ENCODE measurements at places on chromosomes 3 and 15.

- H3K27ac ChIP-seq, result no peak overlapping the region
- no peaks in the 10 kb centered on the region for H3K4me1 ChIP-seq
- H3K27me3 ChIP-seq, result no peaks in the 10 kb centered on the region
- DNase-seq, result no peak
- H3K36me3 ChIP-seq, result no peaks in the 10 kb centered on the region
- H3K4me3 ChIP-seq, result no peak overlapping the region
Observed at GRCh38 chr15:91412138-91412928, 312.3 kb downstream of the SV2B start.

DNA sequence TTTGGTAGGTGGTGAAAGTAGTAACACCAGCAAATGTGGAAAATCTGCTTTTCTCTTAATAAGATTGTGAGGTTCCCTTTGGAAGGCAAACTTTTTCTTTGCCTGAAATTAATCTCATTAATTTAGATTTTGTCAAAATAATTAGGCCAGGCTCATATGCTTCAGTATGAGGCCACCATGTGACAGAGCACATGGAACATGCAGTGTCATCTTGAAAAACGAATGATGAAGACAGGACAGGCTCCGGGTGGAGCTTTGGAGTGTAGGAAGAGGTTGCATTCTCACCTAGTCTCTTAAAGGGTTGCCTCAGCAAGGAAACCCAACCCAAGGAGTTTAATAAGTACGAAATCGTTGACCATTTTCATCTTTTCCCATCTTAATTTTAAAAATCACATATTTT lies 18.6 kb upstream of the LZTFL1 start:
- no peak overlapping the region for H3K27ac ChIP-seq
- H3K4me1 ChIP-seq, result no peaks in the 10 kb centered on the region
- H3K4me3 ChIP-seq, result no peak overlapping the region

GRCh38 chr3:168490981-168491380 lies 395.3 kb upstream of the GOLIM4 start:
- H3K27me3 ChIP-seq, result no peaks in the 10 kb centered on the region
- no peak for DNase-seq
- H3K27ac ChIP-seq, result no peak overlapping the region
- H3K36me3 ChIP-seq, result no peaks in the 10 kb centered on the region

- H3K27ac ChIP-seq, result no peak overlapping the region
- no peaks in the 10 kb centered on the region for H3K4me1 ChIP-seq
- no peak overlapping the region for H3K4me3 ChIP-seq
- H3K27me3 ChIP-seq, result no peaks in the 10 kb centered on the region
Observed at GRCh38 chr3:124064050-124064449, 72.1 kb upstream of the ROPN1 start.

DNA sequence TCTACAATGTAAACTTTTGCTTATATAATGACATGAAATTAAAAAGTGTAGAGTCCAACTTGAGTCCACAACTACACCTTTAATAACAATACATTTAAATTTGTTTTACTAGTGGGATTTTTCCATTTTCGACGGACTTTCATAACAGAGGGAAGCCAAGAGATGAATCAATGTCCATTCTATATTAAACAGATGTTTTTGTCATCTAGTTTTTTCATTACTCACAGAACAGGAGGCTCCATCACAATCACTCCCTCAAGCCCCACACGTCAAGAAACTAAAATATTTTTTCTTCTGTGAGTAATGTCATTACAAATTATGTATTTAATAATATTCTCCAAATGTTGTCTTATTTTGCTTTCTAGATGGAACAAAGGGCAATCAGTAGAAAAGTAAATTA lies 932.9 kb downstream of the ROBO1 start:
- H3K36me3 ChIP-seq, result no peaks in the 10 kb centered on the region
- H3K27ac ChIP-seq, result no peak overlapping the region
- no peak overlapping the region for H3K4me3 ChIP-seq
- H3K4me1 ChIP-seq, result peaks cover 5% of the 10 kb centered on the region
- H3K27me3 ChIP-seq, result no peaks in the 10 kb centered on the region

GRCh38 chr3:50423543-50423942 lies 64.2 kb upstream of the TMEM115 start:
- H3K27me3 ChIP-seq, result peaks cover 17% of the 10 kb centered on the region
- no peak overlapping the region for H3K4me3 ChIP-seq
- DNase-seq, result no peak
- H3K27ac ChIP-seq, result no peak overlapping the region

GRCh38 chr3:138825336-138825735 lies 9.4 kb downstream of the PIK3CB start:
- no peak for DNase-seq
- H3K4me3 ChIP-seq, result no peak overlapping the region
- H3K4me1 ChIP-seq, result peaks cover 15% of the 10 kb centered on the region
- no peak overlapping the region for H3K27ac ChIP-seq
- no peaks in the 10 kb centered on the region for H3K27me3 ChIP-seq
- H3K36me3 ChIP-seq, result peaks cover 2% of the 10 kb centered on the region

DNA sequence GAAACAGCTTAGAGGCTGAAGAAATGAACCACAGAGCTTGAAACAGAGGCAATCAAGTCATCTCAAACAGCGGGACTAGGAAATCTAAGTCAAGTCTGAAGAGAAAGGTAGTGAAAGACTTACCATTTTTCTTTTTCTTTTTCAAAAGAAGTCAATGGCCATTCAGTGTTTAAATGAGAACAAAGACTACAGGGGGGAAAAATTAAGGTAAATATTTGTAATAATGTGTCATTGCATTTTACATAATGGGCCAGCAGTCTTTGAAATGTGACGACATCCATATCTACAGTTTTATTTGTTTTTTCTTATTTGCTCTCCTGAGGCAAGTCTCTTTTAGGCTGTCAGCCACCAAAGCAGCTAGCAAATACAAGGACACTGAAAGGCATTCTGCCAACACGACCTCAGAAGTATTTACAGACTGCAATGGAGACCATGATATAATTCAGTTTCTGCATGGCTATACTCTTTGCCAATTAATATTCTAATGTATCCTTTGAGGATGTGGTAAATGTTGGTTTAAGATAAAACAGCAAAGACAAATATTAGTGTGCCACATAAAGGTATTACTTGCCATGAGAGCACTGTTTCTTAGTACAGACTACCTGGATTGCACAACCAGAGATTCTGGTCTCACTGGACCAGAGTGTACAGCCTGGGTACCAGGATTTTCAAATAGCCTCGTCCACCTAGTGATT lies 307.0 kb upstream of the THBS1 start:
- H3K27me3 ChIP-seq, result no peaks in the 10 kb centered on the region
- no peak for DNase-seq
- H3K27ac ChIP-seq, result peak overlapping the region; percentile 25
- no peaks in the 10 kb centered on the region for H3K36me3 ChIP-seq
- peaks cover 58% of the 10 kb centered on the region for H3K4me1 ChIP-seq

- peaks cover 13% of the 10 kb centered on the region for H3K36me3 ChIP-seq
- no peaks in the 10 kb centered on the region for H3K27me3 ChIP-seq
- peaks cover 46% of the 10 kb centered on the region for H3K4me1 ChIP-seq
- DNase-seq, result peak; percentile 95
Observed at GRCh38 chr3:149657926-149658743, at the start of gene WWTR1. TSS of gene WWTR1 (minus strand) at chr3:149658025. CDS start at chr3:149657306, 719 bp downstream.

- no peaks in the 10 kb centered on the region for H3K27me3 ChIP-seq
- no peak for DNase-seq
- H3K4me3 ChIP-seq, result no peak overlapping the region
- no peak overlapping the region for H3K27ac ChIP-seq
- peaks cover 23% of the 10 kb centered on the region for H3K4me1 ChIP-seq
- H3K36me3 ChIP-seq, result no peaks in the 10 kb centered on the region
Observed at GRCh38 chr3:169173231-169173630, 490.3 kb downstream of the MECOM start.

DNA sequence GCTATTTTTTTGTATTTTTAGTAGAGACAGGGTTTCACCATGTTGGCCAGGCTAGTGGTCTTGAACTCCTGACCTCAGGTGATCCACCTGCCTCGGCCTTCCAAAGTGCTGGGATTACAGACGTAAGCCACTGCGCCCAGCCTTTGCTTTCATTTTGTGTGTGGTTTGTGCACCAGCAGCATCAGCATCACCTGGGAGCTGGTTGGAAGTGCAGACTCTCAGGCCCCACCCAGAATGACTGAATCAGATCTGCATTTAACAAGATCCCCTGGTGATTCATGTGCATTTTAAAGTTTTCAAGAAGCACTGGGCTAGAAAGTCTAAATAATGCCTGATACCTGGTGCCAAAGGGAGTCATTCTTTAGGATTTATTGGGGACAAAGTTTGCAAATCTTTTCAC lies 73.4 kb upstream of the BNIP2 start:
- no peaks in the 10 kb centered on the region for H3K4me1 ChIP-seq
- no peak overlapping the region for H3K27ac ChIP-seq
- H3K27me3 ChIP-seq, result peaks cover 7% of the 10 kb centered on the region
- DNase-seq, result no peak
- no peak overlapping the region for H3K4me3 ChIP-seq
- H3K36me3 ChIP-seq, result no peaks in the 10 kb centered on the region
